Type B pancreatic cell (in vitro differentiated cells): ENCODE measurements at places on chromosomes 11 and 22.

- DNase-seq: no peak
Measured at GRCh38 chr11:100861212-100861611, 174.1 kb downstream of the ARHGAP42 start.

- DNase-seq: no peak
Measured at GRCh38 chr22:23180301-23180892, at the start of gene BCR. TSS of gene BCR (plus strand) at chr22:23180509. CDS start at chr22:23180961, 452 bp downstream.

GRCh38 chr22:23591201-23591791, 11.2 kb upstream of the IGLL1 start:
- DNase-seq: no peak

GRCh38 chr11:111397034-111397433, 18.0 kb upstream of the POU2AF1 start:
- no peak for DNase-seq
